ENCODE measurements at places on chromosomes 16 and 17.

GRCh38 chr17:74757931-74758847 lies 9.8 kb downstream of the NHERF1 start:
- DNase-seq, result no peak

DNA sequence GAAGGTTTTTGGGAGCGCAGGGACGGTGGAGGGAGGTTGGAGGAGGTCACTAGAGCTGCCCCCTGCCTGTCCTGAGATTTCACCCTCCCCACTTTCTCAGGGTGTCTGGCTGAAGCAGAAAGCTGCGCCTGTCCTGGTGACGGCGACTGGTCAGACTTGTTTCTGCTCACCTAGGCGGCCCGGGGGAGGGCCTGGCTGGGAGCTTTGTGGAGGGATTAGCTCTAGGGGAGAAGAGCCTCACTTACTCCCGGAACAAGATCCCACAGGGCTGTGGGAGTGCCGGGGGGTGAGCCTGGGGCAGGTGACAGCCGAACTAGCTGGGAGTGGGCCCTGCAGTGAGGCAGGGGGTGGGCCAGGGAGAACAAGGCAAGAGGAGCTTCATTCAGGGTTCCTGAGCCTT lies 11.5 kb downstream of the NHERF1 start:
- DNase-seq, result no peak

GRCh38 chr16:49716339-49716934 lies 139.5 kb downstream of the ZNF423 start:
- DNase-seq, result no peak

- no peak for DNase-seq
Measured at GRCh38 chr17:74682028-74682427, 30.7 kb downstream of the CD300LF start.

- DNase-seq, result no peak
Measured at GRCh38 chr16:68800257-68800875, 43.0 kb upstream of the TANGO6 start.

GRCh38 chr17:57985675-57985974 lies 2.4 kb downstream of the VEZF1 start:
- no peak for DNase-seq

GRCh38 chr17:63178530-63178929 lies 212.5 kb downstream of the TANC2 start:
- no peak for DNase-seq

- DNase-seq, result no peak
Measured at GRCh38 chr17:33164169-33164881, 128.8 kb downstream of the ASIC2 start.

DNA sequence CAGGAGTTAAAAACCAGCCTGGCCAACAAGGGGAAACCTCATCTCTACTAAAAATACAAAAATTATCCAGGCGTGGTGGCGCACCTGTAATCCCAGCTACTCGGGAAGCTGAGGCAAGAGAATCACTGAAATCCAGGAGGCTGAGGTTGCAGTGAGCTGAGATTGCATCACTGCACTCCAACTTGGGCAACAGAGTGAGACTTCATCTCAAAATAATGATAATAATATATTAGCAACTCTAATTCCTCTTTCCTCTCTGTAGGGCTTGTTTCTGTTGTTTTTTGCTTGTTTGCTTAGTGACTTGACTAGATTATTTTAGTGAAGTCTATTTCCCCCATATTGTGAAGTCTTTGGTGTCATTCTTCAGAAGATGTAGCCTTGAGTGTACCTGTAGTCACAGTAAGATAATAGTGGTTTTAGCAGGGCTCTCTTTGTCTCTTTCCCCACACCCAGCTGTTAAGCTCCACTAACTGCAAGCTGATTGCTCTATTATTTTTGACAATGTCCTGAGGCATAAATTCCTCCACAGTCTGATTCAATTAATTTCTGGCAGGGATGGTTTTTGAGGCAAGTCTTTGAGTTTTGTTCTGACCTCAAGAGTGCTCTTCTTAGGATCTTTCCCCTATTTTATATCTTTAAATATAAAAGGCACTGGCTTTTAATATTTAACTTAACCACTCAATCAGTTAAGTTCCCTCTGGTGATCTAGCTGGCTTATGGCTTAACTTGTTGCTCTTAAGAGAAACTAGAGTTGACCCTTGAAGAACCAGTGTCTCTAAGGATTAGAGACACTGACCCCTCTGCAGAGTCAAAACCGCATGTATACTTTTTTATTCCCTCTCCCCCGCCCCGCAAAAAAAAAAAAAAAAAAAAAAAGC lies 18.6 kb upstream of the TNFSF12 start:
- no peak for DNase-seq

DNA sequence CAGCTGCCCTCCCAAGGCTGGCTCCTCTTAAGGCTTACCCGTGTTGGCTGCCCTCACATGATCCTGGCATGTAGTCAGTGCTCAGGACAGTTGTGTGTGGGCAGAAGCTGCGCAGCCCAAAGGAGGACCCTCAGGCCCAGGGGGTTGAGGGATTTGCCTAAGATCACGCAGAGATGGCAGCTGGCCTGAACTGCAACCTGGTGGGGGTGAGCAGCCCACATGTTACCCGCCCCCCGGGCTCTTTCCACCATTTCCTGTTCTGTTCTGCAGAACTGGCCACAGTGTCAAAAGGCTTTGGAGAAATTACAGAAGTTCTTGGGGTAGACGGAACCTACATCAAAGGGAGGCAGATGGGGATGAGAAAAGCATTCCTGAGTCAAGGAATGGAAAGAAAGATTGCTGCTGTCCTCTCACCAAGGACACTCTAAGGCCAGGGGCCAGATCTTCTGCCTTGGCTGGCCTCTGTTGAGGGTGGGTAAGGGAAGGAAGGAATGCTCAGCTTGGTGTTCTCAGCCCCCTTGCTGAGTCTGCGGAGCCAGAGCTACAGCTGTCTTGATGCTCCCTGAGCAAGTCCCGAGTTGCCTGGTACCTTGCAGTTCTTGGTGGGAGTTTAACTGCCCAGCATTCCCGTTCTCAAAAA lies 53.0 kb downstream of the EPN2 start:
- no peak for DNase-seq

GRCh38 chr17:57484081-57484666 lies 227.9 kb downstream of the MSI2 start:
- DNase-seq, result no peak

All from stimulated activated CD8-positive, alpha-beta memory T cell treated with anti-CD3 and anti-CD28 coated beads, Interleukin-4, amount 100 ng/mL, for 1 hour (primary cell).